GM12865 (cell line): ENCODE measurements at places on chromosomes 2 and 18.

DNA sequence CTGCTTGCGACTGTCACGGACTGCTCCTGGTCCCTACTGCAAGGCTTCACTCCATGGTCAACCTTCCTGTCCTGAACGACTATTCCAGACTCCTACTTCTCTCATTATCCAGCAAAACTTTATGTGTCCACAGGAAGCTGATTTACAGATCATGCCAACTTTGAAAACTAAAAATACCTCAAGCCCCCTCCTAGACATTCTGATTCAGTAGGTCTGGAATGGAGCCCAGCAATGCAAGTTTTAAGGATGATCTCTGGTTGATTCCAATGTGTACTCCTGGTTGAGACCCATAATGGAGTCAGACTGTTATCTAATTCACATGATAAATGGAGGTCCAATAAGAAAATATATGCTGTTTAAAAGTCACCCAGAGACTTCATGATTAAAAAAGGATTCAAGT, 13.1 kb upstream of the LRATD1 start:
- DNase-seq: no peak

DNA sequence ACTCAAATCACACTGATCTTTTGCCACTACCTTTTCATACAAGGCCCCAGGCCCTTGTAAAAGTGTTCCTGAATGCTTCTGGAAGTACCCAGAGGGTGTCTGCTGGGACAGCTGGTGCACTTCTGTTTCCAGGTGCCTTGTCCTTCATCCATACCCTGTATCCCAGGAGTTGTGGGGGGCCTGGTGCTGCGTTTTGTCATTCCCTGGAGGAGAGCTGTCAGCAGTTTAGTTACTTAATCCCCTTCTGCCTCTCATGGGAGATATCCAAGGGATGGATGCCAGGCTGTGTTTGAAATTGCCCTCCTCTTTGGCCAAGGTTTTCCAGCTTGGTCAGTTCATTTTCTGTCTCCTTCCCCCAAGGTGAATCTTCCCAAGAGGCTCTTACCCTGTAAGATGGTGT, 158.3 kb downstream of the WDSUB1 start:
- DNase-seq: no peak

GRCh38 chr2:221347471-221347870, 224.6 kb downstream of the EPHA4 start:
- no peak for DNase-seq

- DNase-seq: no peak
These were observed 298.8 kb upstream of the FANCL start for GRCh38 chr2:58539973-58540372.

GRCh38 chr2:231296401-231296974, 98.1 kb downstream of the ARMC9 start:
- no peak for DNase-seq

- no peak for DNase-seq
These were observed 179.0 kb upstream of the TMEFF2 start for GRCh38 chr2:192373754-192374153.

GRCh38 chr2:235541838-235542549, 48.2 kb downstream of the AGAP1 start:
- DNase-seq: no peak

GRCh38 chr2:42568401-42569115, at the start of gene MTA3:
TSS of gene MTA3 (plus strand) at chr2:42568632. CDS start at chr2:42568746, 114 bp downstream.
- peak; percentile 64 for DNase-seq

DNA sequence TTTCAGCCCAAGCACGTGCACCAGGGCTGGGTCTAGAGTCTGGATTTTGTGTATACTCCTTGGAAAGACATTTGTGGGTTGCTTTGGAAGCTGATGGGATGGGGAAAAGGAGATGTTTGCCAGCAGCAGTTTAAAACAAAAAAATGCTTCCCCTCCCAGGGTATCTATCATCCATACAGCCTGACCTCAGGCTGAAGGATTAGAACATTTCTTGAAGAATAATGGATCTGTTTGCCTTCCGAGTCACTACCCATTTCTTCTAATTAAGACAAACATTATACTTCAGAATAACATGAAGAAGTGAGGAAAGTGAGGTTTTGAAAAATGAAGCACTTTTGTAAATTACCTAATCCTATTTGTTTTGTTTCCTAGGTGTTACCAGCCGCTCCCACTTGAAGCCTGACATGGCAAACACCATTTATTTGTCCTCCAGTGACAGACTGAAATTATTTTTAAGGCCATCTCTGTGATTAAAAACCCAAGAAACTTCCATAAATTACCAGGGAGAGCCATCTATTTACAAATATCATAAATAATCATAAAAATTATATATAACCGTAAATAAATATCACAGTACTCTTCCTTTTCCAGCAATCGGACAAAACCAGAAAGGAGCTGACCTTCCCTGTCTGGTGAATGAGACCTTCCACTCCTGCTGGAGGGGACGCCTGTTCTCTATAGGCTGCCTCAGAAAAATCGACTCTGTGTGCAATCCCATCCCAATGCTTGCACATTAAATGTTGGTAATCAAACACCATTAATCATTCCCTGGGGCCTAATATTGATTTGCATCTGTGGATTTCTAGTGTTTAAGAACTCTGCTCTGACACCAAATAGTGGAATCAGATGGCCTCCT, 106.8 kb downstream of the C1D start:
- no peak for DNase-seq
